ENCODE measurements at places on chromosomes 3 and 15.

DNA sequence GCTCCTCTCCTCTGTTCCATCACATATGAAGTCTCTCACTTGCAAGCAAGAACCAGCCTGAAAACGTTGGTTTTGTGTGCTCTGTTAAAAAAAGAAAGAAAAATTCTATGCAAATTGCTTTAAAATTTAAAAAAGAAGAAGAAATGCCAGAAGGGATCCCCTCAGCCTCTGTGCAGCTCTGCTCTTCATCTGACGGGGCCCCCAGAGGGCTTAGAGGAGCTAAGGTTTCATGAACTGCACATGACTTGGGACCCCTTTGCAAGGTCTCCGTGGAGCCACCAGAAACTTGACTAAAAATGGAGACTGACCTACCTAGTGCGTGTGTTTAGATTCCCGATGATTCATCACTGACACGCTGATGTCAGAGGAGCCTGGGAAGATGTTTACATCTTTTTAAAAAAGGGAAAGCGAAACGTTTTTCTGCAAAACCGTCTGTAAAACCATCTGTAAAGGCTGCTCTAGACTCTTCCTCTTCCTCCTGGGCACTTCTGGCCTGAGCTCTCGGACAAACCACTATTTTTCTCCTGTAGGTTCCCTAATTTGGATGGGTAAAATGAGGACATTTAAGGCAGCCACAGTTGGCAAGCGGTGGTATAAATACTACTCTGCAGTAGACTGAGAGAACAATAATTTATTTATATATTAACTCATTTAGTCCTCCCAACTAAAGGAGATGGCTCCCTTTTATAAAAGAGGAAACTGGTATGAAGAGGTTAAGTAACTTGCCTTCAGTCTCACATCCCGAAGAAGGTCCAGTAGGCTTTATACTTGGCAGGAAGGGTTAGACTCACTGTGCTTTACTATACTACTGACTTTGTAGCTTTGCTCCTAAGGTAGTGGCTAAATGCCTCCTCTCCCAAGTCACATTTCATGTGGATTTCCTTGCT lies 67.2 kb upstream of the POLG start:
- H3K4me3 ChIP-seq: no peak overlapping the region
- DNase-seq: no peak
- H3K36me3 ChIP-seq: no peaks in the 10 kb centered on the region
- H3K4me1 ChIP-seq: peaks cover 15% of the 10 kb centered on the region
- no peaks in the 10 kb centered on the region for H3K27me3 ChIP-seq
- H3K27ac ChIP-seq: no peak overlapping the region

GRCh38 chr3:188133646-188134045 lies 20.3 kb upstream of the LPP start:
- no peaks in the 10 kb centered on the region for H3K27me3 ChIP-seq
- DNase-seq: no peak
- H3K36me3 ChIP-seq: no peaks in the 10 kb centered on the region
- no peak overlapping the region for H3K4me3 ChIP-seq

GRCh38 chr3:81270603-81271379 lies 490.7 kb downstream of the GBE1 start:
- no peak overlapping the region for H3K4me3 ChIP-seq
- no peaks in the 10 kb centered on the region for H3K27me3 ChIP-seq
- no peak for DNase-seq
- no peaks in the 10 kb centered on the region for H3K4me1 ChIP-seq

DNA sequence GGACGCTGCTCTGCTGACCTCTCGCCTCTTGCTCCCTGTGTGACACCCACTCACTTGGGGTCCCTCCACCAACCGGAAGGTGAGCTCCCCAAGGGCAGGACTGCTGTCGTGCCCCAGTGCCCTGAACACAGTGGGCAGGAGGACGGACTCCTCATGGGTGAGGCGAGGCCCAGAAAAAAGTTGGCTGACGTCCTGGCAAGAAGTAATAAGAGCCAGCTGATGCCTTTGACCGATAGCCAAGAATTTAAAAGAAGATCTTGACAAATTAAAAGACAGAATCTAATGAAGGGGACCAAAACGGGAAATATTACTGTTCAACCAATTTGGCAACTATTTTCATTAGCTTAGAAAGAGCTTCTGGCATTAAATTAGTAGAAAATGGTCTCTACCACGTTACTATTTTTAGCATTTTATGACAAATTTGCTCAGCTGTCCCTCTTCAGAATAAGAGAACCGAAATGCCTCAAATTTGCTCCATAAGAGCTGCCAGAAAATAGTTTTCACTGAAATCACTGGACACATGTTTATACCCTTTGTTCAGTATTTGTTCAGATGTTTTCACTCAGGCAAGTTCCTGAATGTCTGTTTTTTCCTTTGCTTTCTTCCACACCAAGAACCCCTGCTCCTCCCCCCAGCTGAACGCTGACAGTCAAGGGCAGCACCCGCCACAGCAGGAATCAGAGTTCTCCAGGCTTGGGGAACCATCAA lies 60.5 kb downstream of the XXYLT1 start:
- no peaks in the 10 kb centered on the region for H3K27me3 ChIP-seq
- H3K36me3 ChIP-seq: no peaks in the 10 kb centered on the region
- DNase-seq: no peak

DNA sequence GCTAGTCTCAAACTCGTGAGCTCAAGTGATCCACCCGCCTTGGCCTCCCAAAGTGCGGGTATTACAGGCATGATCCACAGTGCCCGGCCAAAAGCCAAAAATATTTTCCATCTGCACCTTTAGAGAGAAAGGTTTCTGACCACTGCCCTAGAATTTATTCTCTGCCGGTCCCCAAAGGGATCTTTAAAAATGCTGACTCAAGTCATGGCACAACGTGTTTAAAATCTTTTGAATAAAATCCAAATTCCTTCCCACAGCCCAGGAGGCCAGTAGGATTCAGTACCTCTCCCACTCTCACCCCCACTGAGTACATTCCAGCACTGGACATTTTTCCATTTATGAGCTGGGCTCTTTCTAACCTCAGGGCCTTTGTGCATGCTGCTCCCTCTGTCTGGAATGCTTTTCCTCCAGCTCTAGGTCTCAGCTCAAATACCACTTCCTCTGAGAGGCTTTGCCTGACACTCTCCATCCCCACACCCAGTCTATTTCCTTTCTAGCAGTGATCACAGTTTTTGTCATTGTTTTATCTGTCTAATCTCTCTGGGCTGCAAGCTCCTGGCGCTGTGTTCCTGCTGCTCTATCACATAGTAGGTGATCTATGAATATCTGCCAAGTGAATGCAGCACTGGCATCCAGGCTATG lies 502.9 kb downstream of the SHQ1 start:
- H3K4me1 ChIP-seq: peaks cover 7% of the 10 kb centered on the region
- no peak overlapping the region for H3K27ac ChIP-seq
- no peak for DNase-seq
- no peaks in the 10 kb centered on the region for H3K27me3 ChIP-seq
- H3K36me3 ChIP-seq: no peaks in the 10 kb centered on the region

GRCh38 chr3:130423064-130423463 lies 77.6 kb downstream of the COL6A5 start:
- no peaks in the 10 kb centered on the region for H3K36me3 ChIP-seq
- H3K27ac ChIP-seq: no peak overlapping the region
- no peak for DNase-seq
- H3K27me3 ChIP-seq: no peaks in the 10 kb centered on the region
- H3K4me1 ChIP-seq: no peaks in the 10 kb centered on the region

- H3K27ac ChIP-seq: no peak overlapping the region
- DNase-seq: no peak
- H3K27me3 ChIP-seq: no peaks in the 10 kb centered on the region
Observed at GRCh38 chr3:172277151-172277652, 171.1 kb downstream of the GHSR start.

DNA sequence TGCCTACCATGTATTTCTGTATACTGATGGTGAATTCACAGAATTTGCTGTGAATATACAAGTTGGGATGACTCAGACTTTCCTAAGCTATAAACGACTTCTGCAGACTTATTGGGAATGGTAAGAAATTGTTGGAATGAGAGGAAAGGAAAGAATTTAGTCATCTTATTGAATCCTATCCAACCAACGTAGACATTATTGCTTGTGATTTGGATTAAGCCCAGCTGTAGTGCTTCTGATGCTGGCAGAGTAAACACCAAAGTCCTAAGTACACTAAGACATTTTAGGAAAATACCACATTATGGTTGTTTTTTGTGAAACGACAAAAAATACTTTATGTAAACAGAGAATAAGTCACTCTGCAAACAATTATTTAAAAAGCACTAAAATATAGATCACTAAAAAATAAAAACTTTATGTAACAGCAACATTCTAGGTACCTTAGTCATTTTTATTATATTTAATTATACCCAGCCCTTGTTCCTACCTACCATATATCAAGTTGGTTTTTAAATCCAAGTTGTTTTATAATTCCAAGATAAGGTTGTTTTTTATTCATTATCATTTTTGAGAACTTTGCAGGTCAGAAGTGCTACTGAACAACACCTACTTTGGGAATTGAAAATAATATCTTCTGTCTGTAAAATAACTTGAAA lies 99.2 kb upstream of the MLF1 start:
- H3K27ac ChIP-seq: no peak overlapping the region
- no peaks in the 10 kb centered on the region for H3K36me3 ChIP-seq

GRCh38 chr15:78461171-78461888 lies 23.3 kb downstream of the IREB2 start:
- DNase-seq: no peak
- H3K27ac ChIP-seq: no peak overlapping the region
- no peaks in the 10 kb centered on the region for H3K27me3 ChIP-seq
- peaks cover 17% of the 10 kb centered on the region for H3K4me1 ChIP-seq
- H3K36me3 ChIP-seq: no peaks in the 10 kb centered on the region
- no peak overlapping the region for H3K4me3 ChIP-seq

DNA sequence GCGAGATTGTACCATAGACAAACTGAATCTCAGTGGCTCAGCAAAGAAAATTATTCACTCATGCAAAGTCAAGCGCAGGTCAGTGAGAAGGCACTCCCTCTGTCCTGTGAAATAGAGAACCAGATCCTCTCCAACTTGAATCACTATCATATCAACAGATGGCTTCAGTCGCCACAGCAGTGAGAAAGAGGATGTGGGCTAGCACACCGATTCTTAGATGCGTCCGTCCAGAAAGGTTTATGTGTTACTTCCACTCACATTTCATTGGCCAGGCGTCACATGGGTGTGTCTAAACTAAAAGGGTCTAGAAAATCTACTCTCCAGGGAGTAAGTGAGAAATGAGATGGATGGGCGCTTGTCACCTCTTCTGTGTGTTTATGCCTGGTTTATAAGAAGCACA lies 141.6 kb upstream of the KBTBD8 start:
- no peaks in the 10 kb centered on the region for H3K27me3 ChIP-seq
- DNase-seq: no peak
- no peaks in the 10 kb centered on the region for H3K4me1 ChIP-seq
- no peak overlapping the region for H3K27ac ChIP-seq
- H3K4me3 ChIP-seq: no peak overlapping the region

- DNase-seq: no peak
- no peaks in the 10 kb centered on the region for H3K36me3 ChIP-seq
- H3K4me3 ChIP-seq: no peak overlapping the region
- no peaks in the 10 kb centered on the region for H3K27me3 ChIP-seq
Observed at GRCh38 chr3:64578797-64579196, 109.0 kb downstream of the ADAMTS9 start.

GRCh38 chr3:25130724-25131520 lies 297.1 kb upstream of the RARB start:
- no peak for DNase-seq
- no peak overlapping the region for H3K27ac ChIP-seq
- H3K27me3 ChIP-seq: no peaks in the 10 kb centered on the region
- H3K4me1 ChIP-seq: no peaks in the 10 kb centered on the region
- H3K36me3 ChIP-seq: no peaks in the 10 kb centered on the region

- no peak overlapping the region for H3K27ac ChIP-seq
- H3K27me3 ChIP-seq: no peaks in the 10 kb centered on the region
- DNase-seq: no peak
- H3K4me3 ChIP-seq: no peak overlapping the region
Observed at GRCh38 chr3:88807491-88808105, 299.8 kb upstream of the EPHA3 start.

GRCh38 chr3:138775254-138775595 lies 59.5 kb downstream of the PIK3CB start:
- H3K27me3 ChIP-seq: no peaks in the 10 kb centered on the region
- no peaks in the 10 kb centered on the region for H3K36me3 ChIP-seq
- no peak overlapping the region for H3K4me3 ChIP-seq

- H3K4me3 ChIP-seq: no peak overlapping the region
- no peaks in the 10 kb centered on the region for H3K4me1 ChIP-seq
- H3K27me3 ChIP-seq: no peaks in the 10 kb centered on the region
- H3K27ac ChIP-seq: no peak overlapping the region
Observed at GRCh38 chr3:80023010-80023409, 255.2 kb upstream of the ROBO1 start.

DNA sequence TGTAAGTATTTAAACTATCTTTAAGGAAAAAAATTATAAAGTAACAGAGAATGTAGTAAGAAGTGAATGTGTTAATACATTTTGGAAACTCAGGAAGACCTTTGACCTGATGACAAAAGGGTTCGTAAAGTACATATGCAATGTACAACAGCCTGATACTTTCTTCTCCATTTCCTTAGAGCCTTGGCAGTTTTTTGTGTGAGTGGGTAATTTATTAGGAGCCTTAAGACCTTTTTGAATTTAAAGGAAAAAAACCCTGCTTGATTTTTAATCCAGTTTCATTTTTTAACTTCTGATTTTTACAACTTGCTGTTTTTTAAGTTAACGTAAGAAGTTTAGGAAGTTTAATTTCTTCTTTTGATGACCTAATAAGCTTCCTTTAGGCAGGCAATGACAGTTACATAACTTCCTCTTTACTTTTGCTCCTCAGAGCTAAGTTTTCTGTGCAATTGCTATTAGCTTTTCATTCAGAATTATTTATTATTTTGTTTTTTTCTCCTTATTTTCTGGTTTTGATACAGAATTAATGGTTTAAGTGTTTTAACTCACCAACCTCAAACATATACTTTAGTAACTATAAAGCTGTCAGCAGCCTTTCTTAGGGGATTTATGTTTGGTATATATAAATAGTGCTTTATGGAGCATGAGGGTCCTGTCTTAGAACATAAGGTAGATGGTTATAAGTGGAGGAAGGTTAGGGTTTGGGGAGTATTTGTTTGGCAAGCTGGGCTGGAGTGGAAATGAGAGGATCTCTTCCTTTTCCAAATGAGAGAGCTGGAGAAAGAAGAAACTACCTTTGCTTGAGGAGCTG lies 35.2 kb downstream of the ARMC8 start:
- no peaks in the 10 kb centered on the region for H3K27me3 ChIP-seq
- no peak overlapping the region for H3K4me3 ChIP-seq
- no peak for DNase-seq

- H3K27me3 ChIP-seq: no peaks in the 10 kb centered on the region
- H3K36me3 ChIP-seq: no peaks in the 10 kb centered on the region
- no peak for DNase-seq
- H3K4me3 ChIP-seq: no peak overlapping the region
- H3K27ac ChIP-seq: no peak overlapping the region
- no peaks in the 10 kb centered on the region for H3K4me1 ChIP-seq
Observed at GRCh38 chr3:55380561-55380960, 106.5 kb downstream of the WNT5A start.

DNA sequence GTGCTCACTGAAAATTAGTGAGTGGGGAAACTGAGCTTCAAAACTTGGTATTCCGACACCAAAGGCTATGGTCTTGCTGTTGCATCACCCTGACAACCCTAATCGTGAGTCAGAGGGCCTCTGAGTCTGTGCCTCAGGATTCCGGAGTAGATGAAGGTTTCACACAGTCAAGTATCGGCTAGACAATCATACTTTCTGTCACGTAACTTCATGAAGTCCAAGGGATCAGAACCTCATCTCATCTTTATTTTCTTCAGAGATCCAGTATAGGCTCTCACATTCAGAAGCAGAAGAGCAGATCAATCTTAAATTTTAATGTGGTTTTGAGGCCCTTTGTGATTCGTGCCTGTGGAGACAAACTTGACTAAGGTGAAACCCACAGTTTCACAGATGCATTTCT lies 26.1 kb upstream of the NECTIN3 start:
- H3K27me3 ChIP-seq: no peaks in the 10 kb centered on the region
- no peak for DNase-seq
- no peaks in the 10 kb centered on the region for H3K4me1 ChIP-seq

GRCh38 chr3:141229132-141229531 lies 2.5 kb upstream of the PXYLP1 start:
- no peak overlapping the region for H3K27ac ChIP-seq
- DNase-seq: no peak

Data from testis (tissue), 5 donors.